B cell (primary cell): ENCODE measurements at places on chromosomes 1 and 21.

DNA sequence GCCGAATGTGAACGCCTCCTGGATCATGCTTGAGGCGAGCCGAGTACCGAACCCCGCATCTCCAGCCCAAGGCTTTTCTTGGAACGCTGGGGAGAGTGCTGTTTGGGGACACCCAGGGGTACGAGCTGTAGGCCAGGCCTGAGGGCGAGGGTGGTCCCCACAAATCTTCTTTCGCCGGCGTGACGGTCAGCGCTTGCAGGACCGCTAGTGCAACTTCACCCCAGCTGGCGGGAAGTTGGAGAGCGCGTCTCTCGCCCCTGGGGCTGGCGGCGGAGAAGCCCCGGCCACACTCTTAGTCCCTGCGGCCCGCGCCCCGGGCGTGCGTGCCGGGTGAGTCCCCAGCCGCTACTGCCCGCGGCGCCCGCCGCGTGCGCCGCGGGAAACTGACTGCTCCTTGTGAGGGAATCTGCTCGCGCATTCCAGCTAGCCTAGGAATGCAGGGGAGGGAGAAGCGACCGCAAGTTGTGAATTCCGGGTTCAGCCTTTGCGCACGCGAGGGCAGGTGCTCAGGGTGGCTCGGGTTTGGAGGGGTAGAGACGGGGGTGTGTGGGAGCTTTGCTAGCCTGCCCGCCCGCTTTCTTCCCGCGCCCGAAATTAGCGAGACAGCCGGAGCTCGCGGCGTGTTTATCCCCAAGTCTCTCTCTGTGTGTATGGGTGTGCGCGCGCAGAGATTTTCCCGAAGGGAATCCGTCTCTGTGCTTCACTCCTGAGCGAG, 884 bp downstream of the LHX4 start:
- DNase-seq = peak; percentile 55

GRCh38 chr21:34546542-34546941, 34.5 kb upstream of the KCNE1 start:
- no peak for DNase-seq

DNA sequence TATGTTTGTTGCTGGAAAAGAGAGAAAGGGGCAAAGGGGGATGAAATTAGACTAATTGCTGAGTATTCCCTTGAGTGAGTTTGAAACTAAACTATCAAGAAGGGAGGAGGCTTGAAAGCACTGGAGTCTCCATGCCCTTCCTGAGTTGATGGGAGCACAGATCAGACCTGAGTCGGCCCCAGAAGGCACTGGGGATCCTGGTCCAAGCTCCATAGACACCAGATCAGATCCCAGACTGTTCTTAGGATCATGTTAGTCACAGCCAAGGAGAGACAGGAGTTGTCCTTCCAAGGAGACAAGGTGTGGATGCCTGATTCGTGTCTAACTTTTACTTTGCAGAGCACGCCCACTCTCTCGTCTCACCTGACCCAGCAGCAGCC, 152.3 kb downstream of the NR5A2 start:
- DNase-seq = no peak

DNA sequence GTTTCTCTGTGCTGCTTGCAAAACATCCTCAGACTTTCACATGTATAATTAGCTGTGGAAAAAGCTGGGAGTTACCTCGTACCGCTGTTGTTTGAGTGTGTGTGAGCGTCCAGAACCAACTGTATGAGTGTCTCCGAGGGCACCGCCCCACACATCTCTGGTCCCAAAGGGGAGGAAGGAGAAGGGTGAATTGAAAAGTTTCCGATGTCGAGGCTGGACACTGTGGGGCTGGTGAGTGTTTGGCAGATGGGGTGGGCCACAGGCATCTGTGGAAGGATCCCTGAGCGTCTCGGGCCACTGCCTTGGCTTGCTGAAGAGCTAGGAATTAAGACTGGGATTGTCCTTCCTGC, 1.2 kb downstream of the ATP2B4 start:
- DNase-seq = peak; percentile 32

GRCh38 chr1:247865416-247865815, 8.4 kb downstream of the TRIM58 start:
- no peak for DNase-seq

- no peak for DNase-seq
These were observed 6.4 kb downstream of the LAMB3 start for GRCh38 chr1:209645574-209646452.

GRCh38 chr1:97331165-97331564, 589.7 kb downstream of the DPYD start:
- DNase-seq = peak; percentile 4

DNA sequence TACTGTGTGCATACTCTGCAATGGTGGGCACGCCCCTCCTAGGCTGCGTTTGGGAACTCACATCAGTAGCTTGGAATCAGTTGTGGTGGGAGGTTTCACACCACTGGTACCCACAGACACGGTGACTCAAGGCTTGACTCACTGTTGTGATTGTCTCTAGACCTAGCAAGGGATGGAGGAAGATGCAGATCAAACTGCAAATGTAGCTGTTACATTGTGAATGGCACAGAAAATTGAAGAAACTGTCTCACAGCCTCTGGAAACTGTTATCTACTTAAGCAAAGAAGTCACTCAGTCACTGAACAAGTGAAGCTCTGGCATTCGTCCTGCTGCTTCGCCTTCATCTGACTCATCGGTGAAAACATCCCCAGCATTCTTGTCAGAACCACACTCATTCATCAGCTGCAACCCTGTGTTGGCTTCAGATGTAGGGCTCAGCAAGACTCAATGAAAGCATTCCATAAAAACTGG, 59.5 kb downstream of the POFUT2 start:
- no peak for DNase-seq

DNA sequence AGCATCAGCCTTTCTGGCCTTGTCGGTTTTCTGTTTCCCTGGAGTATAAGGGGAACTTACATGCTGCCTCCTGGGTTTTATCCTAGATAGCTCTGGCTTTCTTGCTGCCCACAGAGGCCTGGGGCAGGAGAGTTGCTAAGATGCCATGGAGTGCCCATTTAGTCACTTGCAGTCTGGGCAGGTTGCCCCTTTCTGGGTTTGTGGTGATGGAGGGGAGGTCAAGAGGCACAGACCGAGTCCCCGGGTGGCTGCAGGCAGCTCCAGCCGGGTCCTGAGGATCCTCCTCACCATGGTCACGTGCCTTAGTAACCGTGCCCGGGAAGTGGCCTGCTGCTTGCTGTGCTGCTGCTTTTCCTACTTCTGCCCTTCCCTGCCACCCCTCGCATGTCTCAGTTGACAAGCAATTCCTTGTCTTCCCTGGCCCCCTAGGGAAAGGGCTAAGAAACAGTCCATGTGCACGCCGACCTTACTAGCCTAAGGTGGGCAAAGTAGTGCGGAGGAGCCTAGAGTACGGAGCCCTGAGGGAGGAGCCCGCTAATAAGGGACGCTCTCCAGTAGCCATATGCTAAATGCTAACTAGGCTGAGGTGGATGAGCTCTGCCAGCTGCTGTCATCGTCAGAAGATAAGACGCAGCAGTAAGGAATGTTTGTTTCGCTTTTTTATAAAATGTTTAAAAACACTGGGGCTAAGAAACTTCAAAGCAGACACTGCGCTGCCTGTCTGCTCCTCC, 34.8 kb downstream of the CLCA1 start:
- DNase-seq = peak; percentile 22

- DNase-seq = no peak
These were observed 16.0 kb downstream of the ATP1A1 start for GRCh38 chr1:116389013-116389412.

GRCh38 chr1:62436039-62436465, 797 bp upstream of the USP1 start:
- no peak for DNase-seq

- no peak for DNase-seq
These were observed 8.9 kb downstream of the HYI start for GRCh38 chr1:43444836-43445235.

DNA sequence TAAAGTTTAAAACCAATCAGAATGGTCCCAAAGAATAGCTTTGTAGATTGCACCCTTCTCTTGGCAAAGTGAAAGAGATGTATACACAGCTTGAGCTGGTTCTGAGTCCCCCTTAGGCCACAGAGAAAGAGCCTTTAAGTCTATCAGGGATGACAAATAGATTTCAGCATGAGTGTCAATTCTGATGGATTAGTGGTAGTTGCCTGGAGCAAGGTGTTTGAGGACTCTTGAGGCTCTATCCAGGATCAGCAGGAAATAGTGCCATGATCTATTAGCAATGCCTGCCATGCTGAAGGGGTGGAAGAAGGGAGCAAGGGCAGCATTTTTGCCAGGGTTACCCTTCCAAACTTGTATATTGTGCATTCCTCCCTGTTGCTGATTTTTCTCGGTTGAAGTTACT, 116.6 kb downstream of the ATG4C start:
- DNase-seq = no peak

DNA sequence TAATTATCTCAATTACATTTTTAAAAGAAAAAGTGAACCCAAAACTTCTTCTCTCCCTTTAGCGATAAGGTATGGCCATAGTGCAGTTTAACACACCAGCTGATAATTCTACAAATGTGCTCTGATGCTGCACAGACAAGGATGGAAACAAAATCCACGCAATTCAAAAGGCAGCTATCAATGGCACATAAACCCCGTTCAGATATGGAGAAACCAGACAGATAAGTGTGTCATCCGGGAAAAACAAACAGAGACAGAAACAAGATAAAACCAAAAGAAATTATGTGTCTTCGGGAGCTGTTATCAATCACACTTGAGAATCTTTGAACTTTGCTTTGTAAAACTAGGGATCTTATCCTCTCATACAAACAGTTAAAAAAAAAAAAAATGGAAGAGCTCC, 73.6 kb downstream of the SIPA1L2 start:
- no peak for DNase-seq

DNA sequence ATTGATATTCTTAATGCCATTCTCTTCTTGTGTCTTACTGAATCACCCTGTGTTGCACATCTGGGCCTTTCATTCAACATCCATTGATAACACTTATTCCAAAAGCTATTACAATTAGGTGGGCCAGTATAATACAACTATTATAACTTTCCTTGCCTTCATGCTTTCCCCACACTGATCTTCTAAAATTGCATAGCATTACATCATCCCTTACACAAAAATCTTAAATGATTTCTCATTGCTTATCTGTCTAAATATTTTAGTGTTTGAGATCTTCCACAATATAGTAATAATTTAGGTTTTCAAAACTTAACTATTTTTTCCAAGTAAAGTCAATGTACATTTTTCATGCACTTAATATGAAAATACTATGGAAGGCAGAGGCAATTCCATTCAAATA, 1634.1 kb downstream of the PLA2G4A start:
- no peak for DNase-seq

DNA sequence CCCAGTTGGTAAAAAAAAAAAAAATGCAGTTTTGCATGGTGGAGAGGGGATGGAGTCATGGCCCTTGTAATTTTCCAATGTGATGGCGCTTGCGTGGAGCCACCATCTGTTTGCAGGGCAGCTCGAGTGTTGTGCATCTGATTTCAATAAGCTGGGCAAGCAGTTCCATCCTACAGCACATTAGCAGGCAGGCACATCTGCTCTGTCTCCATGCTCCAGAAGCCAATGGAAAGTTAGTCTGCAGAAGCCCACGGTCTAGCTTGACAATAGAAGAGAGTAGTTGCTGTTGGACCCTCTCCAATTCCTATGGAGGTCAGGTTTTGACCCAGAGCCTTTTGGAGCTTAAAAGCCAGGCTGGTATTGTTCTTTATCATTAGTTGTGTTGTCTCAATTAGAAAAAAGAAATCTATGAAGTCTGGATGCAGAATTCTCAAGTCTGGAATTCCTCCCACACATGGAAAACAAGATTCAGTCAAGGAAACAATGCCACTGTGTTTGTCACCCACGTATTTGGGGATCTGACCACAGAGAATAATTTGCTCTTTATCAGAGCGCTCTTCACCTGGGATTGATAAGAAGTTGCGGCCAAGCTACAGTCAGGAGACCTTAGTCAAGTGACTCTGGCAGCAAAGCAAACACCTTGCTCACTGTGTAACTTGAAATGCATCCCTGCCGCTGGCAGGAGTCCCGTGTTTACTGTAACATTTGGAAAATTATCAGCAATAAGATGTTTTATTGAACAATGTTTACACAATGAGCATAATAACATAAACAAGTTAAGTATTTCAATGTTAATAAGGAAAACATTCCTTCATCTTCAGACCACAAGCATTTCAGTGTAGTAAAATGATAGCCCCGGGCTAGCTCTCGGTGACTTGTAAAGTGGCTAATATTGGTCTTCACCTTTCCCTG, 20.7 kb downstream of the NGF start:
- no peak for DNase-seq

DNA sequence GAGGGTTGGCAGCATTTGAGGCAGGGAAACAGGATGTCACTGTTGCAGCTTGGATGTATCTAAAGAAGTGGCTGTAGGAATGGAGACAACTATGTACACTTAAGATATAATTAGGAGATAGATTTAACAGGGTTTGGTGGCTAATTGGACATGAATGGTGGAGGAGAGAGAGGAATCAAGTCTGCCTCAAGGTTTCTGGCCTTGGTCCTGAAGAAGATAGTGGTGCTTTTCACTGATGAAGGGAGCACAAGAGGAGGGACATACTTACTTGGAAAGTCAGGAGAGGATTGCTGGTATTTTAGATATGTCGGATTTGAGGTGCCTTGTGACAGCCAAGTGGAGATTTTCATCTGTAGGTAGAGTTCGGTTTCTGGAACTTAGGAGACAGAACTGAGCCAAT, 123.9 kb downstream of the ST6GALNAC3 start:
- DNase-seq = no peak

- no peak for DNase-seq
These were observed 118.8 kb downstream of the LRRC7 start for GRCh38 chr1:69686367-69686984.

DNA sequence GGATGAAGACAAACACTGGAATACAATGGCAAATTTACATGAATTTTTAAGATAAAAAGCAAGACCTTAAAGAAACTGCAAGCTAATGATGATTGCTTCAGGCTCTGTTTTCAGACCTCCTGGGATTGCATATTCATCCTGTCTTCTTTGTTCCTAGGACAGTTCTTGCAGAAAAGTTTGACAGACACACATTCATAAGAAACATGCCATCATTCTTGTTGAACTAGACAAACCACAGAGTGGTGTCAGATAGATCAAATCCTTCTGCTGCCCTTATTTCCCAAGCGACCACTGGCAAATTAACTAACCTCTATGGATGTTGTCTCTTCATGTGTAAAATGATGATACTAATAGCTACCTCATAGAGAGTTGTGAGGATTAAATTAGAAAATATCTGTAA, 181.3 kb downstream of the KCTD3 start:
- no peak for DNase-seq

DNA sequence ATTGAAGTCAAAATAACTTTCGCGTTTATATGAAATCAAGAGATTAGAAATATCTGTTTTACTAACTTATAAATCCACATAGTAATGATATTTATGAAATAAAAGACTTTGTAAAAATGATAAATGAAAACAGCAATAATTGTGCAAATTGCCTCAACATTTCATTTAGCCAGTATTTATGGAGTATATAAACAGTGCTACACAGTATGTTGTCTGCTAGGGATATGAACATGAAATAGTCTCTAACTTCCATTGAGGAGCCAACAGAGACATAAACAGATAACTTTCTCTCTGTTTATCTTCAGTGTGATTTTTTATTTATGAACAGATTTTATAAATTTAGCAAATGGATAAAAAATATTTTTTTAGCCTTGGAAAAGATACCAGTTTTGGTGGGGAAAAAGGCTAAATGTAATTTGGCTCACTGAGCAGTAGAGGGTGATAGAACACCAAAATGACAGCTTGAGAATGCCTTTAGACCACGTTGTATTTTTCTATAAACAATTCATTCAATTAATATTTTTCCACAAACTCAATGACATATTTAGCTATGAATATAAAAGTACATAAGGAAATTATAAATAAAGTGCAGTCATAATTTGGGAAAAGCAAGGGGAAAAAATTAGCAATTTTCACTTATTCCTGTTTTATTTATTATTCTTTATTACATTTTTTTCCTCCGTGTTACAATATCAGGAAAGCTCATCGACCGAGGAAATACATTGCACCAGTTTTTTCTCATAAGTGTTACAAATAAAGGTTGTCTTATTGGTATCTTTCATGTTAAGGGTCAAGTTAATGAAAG, 47.5 kb upstream of the EEIG2 start:
- peak; percentile 68 for DNase-seq
